ENCODE measurements at places on chromosomes 11 and 22.

DNA sequence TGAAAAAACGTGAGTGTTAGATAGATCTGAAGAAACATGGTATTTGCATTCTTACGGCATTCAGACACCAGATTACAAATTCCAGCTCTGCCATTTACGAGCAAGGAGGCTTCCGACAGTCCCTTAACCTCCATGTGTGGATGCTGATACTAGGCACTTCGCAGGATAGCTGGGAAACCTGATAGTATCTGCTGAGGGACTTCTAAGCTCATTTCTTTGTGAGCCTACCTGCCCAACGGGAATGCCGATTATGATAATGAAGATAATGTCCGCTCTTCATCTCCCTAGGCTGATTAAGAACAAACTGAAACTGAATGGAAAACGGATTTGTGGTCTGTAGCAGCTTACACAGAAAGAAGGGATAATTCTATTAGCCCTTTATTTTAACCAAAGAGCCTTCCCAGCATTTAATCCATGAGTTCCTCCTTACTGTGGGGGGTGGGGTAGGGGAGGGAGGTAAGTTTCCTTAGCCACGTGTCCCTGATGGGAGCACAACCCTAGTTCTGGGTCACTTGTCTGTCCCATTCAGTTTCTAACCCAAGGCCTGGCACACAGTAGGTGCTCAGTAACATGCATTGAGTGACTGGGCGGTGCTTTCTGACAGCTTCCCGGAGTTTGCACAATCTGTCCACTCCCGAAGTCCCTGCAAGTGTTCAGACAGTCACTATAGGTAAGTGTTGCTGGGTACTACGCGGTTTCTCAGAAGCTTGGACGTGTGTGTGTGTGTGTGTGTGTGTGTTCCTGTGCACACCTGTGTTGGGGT is 39.2 kb downstream of the CD6 start:
- DNase-seq = no peak

GRCh38 chr11:45843158-45843924 is 3.9 kb upstream of the CRY2 start:
- peak; percentile 74 for DNase-seq

GRCh38 chr22:38448945-38449745 is 5.9 kb downstream of the KCNJ4 start:
- DNase-seq = no peak

DNA sequence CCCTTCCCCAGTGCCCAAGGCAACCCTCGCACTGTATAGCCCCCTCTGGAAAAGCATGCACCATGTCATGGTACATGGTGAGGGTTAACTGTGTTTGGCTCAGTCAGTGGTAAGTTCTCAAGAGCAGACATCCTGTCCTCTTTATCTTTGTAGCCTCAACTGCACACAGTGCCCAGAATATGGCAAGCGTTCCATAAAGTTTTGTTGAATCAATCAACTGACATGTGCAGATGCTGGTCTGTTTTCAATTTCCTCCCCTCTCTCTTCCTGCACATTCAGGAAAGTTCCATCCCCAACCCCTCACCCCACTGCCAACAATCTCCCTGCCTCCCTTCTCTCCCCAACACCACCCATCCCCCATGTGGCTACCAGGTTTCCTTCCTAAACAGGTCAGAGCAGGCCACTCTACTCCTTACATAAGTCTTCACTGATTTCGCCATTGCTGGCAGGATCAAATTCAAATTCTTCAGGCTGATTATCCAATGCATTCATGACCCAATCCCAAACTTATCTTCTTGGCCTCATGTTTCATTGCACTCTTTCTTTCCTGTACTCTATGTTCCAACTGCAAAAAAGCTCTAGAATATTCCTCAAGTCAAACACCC is 15.5 kb upstream of the TMPRSS5 start:
- DNase-seq = no peak

GRCh38 chr22:32967386-32968101 is 90.6 kb downstream of the SYN3 start:
- peak; percentile 39 for DNase-seq

Data from HuH-7.5 (cell line).